Left ventricle myocardium inferior (tissue), 1 donor: ENCODE measurements at places on chromosomes 6 and 20.

DNA sequence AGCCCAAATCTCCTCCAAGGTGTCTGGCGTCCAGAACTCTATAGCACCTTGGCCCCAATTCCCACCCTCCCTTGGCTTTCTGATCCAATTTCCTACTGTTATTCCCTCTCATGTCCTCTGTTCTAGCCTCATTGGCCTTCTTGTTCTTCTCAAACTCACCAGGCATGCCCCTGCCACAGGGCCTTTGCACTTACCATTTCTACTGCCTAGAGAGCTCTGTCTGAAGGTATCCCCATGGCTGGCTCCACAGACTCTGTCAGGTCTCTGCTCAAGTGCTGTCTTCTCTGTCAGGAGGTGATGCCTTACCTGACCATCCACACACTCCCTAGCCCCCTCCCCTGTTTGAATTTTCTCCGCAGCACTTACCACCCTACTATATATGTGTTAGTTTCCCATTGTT lies 5.6 kb upstream of the BMP6 start:
- DNase-seq: no peak

GRCh38 chr6:163842467-163842866 lies 427.9 kb downstream of the QKI start:
- DNase-seq: no peak

- no peak for DNase-seq
Observed at GRCh38 chr6:167934426-167934864, 63.0 kb upstream of the KIF25 start.

DNA sequence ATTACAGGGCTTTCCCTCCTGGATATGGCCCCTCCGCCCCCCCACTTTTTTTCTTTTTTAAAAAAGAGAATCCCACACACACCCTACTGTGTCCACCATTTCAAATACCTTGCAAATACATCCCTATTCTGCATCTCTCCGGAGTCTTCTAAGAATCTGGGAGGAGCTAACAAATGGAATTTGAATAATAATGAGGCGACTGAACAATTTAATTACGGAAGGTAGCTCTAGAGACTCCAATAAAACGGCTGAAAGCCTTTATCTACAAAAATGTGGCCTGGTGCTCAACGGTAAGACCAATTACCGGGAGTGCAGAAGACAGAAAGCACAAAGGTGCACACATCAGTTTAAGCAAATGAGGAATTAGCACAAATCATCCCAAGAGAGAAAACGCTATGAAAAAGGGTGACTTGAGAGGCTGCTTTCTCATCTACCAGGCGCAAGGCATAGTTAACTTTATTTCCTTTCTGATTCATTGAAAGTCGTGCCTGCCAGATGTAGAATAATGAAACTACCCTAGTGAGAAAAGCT lies 1.8 kb downstream of the RRAGD start:
- no peak for DNase-seq

DNA sequence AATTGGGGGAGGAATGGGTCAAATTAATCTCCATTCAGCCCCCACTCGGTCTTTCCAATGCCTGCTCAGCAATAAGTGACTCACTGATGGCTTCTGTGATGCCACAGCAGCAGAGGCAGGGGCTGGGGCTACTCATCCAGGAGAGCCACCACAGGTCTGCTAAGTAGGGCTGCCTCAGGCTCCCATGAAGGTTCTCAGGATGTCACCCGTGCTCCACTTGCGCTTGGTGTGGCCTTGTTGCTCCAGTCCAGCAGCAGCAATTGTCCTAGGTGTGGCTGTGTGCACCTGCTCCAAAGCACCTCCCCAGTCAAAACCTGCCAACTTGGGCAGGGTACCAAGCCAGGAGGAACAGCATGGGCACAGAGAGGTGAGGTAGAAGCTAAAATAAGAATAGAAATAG lies 627 bp upstream of the LY6G6C start:
- DNase-seq: no peak

DNA sequence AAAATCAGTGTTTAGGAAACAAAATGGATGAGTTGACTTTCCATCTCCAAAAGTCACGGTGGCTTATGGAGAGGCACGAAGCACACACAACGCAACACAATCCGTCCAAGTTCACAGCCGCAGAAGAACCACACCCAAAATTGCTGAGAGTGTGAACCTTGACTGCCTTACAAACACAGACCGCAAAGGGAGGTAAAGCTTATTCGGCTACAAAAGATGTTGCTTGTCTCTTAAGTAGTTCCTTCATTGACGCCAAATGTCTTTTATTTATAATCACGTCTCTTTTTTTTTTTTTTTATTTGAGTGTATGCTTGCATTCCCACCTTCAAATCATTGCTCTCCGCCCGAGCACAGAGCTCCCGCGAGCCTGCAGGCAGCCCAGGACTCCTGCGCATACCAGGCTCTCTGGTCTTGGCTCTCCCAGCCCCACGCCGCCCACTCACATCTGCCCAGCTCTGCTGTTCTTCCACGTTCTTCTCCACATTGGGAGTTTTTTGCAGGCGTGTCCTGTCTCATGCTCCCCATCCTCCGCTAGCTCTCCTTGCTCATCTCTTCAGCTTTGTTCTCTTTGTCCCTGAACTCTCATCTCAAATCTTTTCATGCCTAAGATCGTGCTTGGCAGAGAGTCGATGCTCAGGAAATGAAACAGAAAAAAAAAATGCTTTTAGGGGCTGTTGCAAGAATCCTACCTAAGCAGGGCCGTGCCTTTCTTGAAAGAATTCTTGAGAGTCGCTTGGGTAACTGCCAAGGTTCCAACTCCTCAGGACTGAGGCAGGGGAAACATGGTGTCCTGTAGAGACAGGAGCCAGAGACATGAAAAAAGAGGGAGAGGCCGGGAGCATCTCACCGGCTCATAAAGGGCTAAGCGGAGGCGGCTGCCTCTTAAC lies 25.8 kb downstream of the LY86 start:
- no peak for DNase-seq

DNA sequence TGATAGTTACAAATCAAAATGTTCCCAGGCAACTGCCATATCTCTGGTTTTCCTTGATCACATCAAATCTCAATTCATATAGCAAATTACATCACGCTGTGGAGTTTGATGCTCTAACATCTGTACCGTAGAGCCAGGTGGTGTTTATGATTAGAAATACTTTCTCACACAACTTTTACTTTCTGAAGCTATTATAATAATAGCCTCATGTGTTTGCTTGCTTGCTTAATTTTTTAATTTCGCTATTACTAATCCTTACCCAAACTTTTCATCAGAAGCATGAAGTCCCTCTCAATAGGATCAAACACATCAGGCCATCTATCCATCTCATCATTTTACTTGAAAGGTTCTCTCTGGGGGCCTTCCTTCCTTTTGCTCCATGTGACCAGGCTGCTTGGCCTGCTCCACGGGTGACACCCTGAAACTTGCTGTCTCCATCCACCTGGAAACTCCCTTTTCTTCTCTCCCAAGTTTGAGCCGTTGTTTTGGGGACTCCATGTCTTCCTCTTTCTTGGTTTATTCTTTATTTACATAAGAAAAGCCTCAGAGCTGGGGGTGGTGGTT lies 75.4 kb downstream of the ADAT2 start:
- no peak for DNase-seq

DNA sequence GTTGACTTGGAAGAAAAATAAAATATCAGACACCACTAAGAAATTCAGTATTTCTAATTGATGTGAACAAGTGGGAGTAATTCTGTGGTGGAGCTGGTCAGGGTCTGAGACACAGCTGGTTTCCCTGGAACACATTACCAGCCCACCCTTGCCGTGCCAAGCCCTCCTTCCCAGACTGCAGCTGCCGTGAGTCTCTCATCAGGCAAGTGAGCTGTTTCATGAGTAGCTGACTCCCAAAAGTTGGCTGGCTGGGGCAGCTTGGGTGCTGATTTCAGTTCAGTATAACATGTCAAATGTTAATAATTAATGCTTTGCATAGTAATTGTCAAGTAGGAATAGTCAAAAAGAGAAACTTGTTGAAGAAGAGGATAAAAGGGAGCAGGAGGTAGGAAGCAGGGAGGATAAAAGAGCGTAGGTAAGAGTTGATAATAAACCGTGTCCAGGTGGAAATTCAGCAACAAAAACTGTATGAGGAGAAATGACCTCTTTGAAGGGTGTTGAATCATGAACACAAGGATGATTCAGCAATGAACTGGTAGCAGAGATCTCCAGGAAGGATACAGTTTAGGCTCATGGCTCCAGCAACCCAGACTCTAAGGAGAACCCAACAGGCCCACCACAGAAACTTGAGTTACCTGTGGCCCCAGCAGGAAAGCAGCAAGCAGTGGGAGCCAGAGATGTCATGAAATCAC lies 110.9 kb upstream of the SSTR4 start:
- peak; percentile 22 for DNase-seq

DNA sequence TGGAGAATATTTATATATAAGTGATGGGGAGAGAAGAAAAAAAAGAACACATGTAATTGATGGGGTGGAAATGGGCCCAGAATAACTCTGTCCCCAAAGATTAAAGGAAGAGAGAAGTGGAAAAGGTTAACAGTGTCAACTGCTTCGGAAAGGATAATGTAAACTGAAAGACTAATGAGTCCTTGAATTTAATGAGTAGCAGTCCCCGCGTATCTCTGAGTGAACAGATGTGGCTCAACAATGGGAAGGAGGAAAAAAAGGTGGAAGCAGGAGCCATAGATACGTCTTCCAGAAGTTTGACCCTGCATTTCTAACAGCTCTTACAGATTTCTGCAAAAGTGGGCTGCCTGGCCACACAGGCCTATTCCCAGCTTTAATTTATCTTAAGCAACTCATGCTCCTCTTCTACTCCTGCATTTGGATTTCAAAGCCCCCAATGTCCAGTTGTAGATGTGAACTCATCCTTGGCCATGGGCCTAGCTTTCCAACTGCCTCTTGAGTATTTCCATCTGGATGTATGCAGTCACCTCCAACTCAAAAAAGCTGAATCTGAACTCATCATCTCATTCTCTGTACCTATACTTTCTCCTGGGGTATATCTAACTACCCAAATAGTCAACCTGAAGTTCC lies 61.3 kb downstream of the DST start:
- no peak for DNase-seq

DNA sequence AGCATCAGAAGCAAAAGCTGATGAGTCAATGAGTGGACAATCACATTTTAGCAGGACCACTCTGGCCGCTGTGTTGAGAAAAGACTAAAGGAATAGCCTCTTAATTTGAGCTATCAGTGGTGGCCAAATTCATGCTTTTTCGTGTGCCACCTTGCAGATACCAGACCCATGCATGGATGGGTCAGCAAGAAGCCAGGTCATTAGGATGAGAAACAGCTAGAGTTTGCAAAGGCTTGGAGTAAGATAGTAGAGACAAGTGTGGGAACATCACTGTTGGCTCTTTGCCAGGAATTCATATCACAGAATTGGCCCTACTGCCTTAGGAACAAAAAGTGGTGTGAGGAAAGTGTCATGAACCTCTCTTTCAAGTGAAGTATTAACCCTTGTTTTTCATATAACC lies 25.5 kb downstream of the MRAP2 start:
- DNase-seq: no peak

DNA sequence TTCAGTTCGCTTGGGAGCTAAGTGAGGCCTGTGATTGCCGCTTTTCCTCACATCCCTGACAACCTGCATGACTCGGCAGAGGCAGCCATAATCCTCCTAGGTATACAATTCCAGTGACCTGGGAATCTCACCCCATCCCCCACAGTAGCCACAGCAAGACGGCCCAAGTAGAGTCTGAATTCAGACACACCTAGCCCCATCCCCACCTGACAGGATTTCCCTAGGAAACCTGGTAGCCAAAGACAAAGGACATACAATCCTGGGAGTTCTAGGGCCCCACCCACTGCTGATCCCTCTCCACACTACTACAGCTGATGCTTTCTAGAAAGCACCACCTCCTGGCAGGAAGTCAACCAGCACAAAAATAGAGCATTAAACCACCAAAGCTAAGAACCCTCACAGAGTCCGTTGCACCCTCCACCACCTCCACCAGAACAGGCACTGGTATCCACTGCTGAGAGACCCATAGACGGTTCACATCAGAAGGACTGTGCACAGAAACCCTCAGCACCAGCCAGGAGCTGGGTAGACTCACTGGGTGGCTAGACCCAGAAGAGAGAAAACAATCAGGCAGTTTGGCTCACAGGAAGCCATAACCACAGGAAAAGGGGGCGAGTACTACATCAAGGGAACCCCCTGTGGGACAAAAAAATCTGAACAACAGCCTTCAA lies 17.9 kb upstream of the RUNX2 start:
- no peak for DNase-seq

DNA sequence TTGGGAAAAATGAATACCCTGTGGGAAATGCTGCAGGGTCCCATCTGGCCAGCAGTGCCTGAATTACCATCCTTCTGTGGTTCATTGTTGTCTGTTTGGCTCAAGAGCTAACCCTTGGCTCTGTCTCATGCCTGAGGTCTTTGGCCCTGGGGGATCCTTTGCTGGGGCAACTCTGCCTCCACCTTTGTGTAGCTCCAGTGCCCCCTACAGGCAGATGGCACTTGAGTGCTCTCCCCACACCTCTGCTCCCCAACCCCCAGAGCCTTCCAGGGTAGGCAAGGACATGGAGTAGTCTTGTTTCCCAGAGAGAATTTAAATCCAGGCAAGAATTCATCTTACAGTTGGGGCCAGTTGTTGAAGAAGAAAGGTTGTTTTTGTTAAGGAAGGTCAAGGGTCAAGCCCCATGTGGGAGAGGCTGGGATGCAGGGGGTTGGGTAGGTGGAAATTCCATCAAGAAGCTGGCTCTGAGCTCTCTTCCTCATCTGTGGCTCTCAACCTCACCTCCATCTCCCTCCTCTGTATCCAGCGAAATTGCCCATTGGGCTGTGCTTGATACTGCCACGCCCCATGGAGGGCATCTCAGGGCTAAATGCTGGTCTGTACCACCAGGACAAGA lies 44.2 kb downstream of the ZNF831 start:
- peak; percentile 44 for DNase-seq

DNA sequence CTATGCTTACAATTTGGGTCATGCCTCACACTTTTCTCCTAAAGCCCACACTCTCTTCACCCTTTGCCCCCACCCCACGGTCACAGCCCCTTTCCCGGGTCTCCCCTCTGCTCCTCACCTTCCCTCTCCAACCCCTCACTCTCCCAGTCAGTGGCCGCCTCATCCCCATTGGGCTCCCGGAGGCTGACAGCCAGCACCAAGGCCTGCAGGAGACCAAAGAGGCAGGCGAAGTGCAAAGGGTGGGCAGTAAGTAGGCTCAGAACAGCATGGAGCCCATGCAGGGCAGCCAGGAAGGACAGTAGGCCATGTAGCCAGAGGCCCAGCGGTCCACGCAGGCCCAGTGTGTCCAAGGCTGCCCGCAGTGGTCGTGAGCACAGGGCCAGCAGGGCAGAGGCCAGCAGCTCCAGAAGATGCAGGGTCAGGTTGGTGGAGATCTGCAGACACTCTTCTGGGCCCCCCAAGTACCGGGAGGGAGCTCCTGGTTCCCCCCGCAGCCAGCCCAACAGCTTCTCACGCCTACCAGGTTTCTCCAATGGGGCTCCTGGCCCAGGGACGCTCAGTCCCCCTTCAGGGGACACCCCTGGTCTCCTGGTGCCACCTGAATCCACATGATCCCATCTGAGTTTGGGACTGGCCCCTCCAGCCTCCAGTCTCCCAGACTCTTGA lies 1.5 kb downstream of the C6orf47 start:
- no peak for DNase-seq

GRCh38 chr20:24149881-24150307 lies 161.3 kb upstream of the GGTLC1 start:
- peak; percentile 51 for DNase-seq
